ENCODE measurements at places on chromosomes 1 and 21. TPM values are rescaled to one million over a fixed set of nuclear protein-coding genes. Genes with fewer than 3 reads are reported as not detected.

- no peak for DNase-seq
Measured at GRCh38 chr21:39060485-39061083, 122.7 kb downstream of the PSMG1 start.

DNA sequence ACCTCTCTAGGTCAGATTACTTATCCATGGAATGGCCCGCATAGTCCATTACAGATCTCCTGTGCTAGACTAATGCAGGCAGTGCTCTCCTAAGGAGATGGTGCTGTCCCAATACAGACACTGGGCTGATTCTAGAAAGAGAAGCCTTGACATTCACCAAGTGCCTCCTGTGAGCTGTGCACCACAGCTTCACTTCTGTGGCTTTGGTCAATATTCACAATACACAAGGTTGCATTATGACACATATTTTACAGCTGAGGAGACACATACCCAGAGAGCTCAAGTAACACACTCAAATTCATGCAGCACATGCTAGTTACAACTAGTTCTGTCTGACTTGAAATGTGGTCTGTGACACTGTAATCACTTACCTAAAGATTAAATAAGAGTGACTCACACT lies 59.4 kb upstream of the LRRC8B start:
- DNase-seq, result no peak

DNA sequence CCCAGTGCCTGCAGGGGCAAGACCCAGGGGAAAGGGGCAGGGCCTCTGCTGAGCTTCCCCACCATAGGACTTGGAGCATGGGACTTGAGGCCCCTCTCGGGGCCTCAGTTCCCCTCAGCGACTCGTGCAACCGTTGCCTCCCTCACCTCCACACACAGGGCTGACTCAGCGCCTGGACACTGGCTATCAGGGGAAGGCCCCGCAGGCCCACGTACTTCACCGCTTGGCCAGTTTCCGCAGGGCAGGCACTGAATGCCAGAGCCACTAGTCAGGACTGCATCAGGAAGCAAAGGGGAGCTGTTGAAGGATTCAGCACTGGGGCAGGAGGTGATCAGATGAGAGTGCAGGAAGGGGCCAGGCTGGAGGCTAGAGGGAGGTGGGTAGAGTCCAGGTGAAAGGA lies 15.5 kb upstream of the FAM131C start:
- DNase-seq, result peak; percentile 33

Gene MARK1
- total RNA-seq, result 1.6 TPM

Gene CACNA1S
- not detected for total RNA-seq

DNA sequence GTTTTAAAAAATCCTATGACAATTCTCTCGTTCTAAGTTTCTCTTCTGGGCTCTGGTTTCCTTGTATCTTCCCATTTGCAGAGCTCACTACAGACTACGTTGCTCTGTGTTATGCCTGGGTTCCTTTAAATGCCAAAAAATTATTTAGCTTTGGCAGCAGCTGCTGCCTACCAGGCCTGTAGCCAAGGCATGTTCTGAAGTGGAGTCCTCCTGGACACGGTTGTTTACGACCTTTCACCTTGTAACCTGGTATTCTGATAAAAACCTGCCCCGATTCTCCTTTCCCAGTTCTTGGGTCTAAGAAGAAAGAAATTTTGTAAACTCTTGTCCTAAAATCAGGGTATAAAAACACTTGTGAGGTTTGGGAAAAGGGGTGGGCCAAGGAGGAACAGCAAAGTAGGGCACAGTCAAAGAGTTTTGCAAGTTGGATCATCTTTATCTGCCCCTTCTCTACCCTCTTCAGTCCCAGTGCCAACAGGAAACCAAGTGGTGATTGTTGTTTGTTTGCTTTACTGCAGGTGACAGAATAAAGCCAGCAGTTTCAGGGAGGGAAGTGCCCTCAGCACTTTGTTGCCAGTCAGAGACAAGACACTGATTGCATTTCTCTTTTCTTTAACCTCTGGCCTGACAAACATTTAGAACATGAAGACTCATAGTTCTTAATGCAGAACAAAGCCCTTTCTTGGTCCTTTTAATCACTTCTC lies 3.1 kb upstream of the TXNIP start:
- DNase-seq, result no peak

DNA sequence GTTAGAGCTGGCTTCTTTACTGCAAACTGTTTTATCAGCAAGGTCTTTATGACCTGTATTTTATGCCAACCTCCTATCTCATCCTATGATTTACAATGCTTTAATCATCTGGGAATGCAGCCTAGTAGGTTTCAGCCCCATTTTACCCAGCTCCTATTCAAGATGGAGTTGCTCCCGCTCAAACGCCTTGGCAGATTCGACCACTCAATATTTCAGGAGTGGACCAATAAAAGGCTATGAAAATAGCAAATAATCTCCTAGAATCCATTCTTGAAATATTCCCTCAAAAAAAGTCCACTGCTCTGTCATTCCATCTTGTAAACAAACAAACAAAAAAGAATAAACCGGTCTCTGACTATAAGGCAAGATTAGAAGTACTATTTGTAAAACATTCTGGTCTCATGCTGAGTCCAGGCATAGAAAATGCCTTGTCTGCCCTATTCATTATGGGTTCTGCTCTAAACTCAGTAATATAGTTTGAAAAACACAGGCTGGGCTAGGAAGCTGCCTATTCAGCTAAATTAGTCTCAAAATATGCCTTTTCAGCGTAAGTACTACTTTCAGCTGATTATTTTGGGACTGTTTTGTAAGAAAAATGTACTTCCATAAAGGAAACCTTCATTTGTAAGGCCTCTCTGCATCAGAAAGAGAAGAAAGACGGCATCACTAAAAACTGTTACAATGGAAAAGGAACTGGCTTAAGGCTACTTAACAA lies 53.0 kb downstream of the TBX19 start:
- DNase-seq, result no peak

Gene KCNA3
- under 0.01 TPM for total RNA-seq

- DNase-seq, result no peak
Measured at GRCh38 chr1:43885279-43885801, 48.3 kb upstream of the ARTN start.

- no peak for DNase-seq
Measured at GRCh38 chr1:231594123-231594522, 32.5 kb upstream of the DISC1 start.

GRCh38 chr1:51491166-51491981 lies 27.7 kb downstream of the EPS15 start:
- DNase-seq, result no peak

DNA sequence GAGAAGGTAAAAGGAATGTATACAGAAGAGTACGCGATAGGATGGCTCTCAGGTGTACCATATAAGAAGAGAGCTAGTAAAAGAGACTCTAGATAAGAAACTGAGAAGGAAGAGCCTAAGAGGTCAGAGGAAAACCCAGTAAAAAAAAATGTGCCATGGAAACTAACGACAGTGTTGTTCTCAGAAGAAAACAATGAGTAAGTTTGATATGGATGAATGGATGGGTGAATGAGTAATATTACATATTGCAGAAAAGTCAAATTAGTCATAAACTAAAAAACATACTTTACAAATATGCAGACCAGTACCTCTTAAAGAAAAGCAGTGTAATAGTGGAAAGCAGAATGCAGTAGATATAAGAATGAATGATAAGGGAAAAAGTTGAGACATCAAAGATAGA lies 316.2 kb downstream of the HMCN1 start:
- no peak for DNase-seq

- DNase-seq, result no peak
Measured at GRCh38 chr1:6962996-6963911, 178.0 kb downstream of the CAMTA1 start.

DNA sequence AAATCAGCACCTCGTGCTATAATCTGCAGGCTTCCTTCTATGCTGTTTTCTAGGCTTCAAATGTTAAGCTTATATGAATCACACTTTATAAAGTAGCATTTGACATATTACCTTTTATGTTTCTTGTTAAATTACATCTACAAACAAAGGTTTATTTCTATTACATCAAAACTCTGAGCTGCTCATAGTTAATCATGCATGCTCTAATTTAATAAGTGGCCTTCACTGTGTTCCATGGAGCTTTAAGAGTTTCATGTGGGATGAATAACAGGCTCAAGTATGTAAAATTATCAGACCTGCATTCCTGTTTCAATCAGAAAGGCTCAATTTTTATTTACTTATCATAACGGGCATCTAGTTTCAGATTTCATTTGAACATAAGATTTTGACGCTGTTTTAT lies 13.0 kb downstream of the SLC19A2 start:
- no peak for DNase-seq

Gene DNAJC6
- 12.2 TPM for total RNA-seq

- no peak for DNase-seq
Measured at GRCh38 chr1:84385347-84385746, 12.9 kb upstream of the DNASE2B start.

- peak; percentile 58 for DNase-seq
Measured at GRCh38 chr1:34865981-34866761, 6.6 kb upstream of the SMIM12 start.

GRCh38 chr1:60156371-60156770 lies 82.8 kb upstream of the C1orf87 start:
- DNase-seq, result no peak

DNA sequence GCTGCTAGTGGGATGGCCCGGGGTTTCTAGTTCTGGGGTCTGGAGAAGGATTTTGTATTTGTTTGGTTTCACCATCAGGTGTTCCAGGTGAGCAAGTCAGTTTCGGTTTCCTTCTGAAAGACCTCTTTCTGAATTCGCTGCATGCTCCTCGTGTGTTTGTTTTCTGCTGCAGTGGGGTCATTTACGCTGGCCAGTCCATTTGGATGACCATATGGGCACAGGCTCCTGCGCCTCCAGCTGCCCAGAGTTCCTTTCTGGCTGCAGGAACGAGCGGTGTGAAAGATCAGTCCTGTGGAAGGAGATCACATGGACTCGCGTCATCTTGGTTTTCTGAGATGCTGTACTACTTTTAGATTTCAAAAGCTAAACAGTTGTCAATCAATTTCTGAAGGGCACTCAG lies 83.7 kb upstream of the GCLM start:
- no peak for DNase-seq

DNA sequence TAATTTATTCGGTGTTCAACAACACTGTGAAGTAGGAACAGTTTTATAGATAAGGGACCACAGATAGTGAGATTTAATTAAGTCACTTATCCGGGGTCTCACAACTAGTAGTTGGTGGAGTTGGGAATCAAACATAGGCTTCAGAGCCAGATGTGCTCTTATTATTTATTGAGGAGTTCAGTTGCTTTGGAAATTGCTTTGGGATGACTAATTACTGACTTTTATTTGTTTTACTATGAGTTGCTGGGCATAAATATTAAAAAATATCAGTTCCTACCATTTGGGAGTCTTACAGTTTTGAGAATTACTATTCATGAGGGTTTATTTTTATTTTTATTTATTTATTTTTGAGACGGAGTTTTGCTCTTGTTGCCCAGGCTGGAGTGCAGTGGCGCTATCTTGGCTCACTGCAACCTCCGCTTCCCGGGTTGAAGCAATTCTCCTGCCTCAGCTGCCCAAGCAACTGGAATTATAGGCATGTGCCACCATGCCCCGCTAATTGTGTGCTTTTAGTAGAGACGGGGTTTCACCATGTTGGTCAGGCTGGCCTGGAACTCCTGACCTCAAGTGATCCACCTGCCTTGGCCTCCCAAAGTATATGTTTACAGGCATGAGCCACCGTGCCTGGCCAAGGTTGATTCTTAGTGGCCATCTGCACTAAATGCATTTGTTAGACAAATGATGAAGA lies 27.7 kb downstream of the THRAP3 start:
- DNase-seq, result peak; percentile 21

Gene LEFTY1
- total RNA-seq, result not detected

- no peak for DNase-seq
Measured at GRCh38 chr1:119483441-119484200, 23.4 kb upstream of the HSD3B1 start.

DNA sequence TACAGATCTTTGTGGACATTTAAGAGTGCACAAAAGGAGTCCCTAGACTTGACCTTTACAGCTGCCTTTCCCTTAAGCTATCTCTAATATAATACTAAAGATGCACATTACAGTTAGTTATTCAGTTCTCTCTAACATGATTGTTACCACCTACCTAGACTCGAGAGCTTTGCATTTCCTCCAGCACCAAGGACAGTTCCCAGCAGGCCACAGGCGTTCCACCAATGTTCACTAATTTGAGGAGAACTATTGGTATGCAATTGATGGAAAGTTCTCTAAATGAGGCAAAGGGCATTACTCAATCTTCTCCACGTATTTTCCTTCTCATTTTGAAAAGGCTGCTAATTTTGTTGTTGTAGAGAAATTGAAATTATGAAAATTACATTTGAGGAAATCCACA lies 5.4 kb upstream of the NTNG1 start:
- DNase-seq, result peak; percentile 18

DNA sequence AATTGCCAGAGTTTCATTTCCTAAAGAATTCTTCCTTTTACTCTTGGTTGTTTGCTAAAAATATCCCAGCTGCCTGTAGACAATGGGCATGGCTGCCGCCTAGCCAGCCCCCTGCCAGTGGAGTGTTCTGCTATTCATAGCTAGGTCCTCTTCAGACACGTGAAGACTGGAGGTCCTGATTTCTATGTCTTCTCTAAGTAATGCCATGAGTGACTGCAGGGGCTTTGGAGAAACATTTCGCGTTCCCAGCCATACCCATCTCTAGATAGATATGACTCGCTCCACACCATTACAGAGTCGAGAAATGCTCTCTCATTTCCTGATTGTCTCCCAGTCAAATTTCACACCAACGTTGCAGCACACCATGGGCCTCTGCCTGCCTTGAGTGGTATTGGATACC lies 99.5 kb upstream of the BACE2 start:
- DNase-seq, result no peak

GRCh38 chr1:180572760-180573159 lies 14.0 kb downstream of the OVAAL start:
- no peak for DNase-seq

DNA sequence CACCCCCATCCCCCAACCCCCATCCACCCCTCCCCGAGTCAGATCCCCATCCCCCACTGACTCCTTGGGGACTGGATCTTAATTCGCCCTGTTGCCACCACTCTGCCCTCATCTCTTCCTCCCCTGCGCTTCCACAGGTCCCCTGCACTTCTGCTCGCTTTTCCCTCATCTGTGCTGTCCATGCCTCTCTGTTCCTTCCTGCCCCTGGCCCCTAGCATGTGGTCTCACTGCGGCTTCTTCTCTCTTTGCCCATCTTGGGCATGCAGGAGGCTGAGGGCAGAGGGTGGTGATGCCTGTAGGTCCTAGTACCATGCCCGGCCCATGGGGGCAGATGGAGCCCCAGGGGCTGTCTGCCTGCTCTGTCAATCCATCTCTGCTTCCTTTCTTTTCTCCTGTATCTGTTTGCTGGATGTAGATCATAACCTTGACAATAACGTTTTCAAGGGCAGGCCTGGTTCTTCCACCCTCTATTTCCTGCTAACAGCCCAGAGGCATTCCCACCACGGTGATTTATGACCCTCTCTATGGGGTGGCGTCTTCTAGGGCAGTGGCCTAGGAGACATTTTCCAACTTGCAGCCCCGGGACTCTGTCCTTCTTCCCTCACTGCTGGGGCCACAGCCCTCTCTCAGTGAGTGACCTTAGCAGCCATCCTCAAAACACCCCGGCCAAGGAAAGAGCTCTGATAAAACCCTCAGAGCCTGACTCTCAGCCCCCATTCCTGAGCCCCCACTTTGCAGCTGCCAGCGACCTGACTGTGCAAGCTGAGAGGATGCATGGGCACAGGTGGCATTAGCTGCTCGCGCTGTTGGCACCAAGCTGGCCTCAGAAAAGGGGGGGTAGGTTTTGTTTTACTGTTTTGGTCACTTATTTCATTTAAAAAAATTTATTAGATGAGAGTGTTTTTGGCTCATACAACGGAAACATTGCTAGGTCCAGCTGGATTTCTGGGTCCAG lies 33.9 kb downstream of the TMEM51 start:
- DNase-seq, result no peak

Gene CYP4Z1
- not detected for total RNA-seq

- DNase-seq, result no peak
Measured at GRCh38 chr1:116886291-116886878, 23.3 kb upstream of the PTGFRN start.

Measured in fibroblast of villous mesenchyme (primary cell).